ENCODE measurements at places on chromosomes 6 and 20. TPM values are rescaled to one million over a fixed set of nuclear protein-coding genes. Genes with fewer than 3 reads are reported as not detected.

GRCh38 chr20:59231124-59231804, 67.6 kb downstream of the ZNF831 start:
- H3K27ac ChIP-seq: no peak overlapping the region
- H3K36me3 ChIP-seq: no peaks in the 10 kb centered on the region
- no peak for DNase-seq
- no peak overlapping the region for H3K4me3 ChIP-seq
- peaks cover 10% of the 10 kb centered on the region for H3K27me3 ChIP-seq

- H3K27me3 ChIP-seq: no peaks in the 10 kb centered on the region
- no peak for DNase-seq
- H3K4me1 ChIP-seq: peaks cover 47% of the 10 kb centered on the region
- no peak overlapping the region for H3K27ac ChIP-seq
- H3K4me3 ChIP-seq: no peak overlapping the region
- no peaks in the 10 kb centered on the region for H3K36me3 ChIP-seq
Measured at GRCh38 chr6:4030669-4031068, 48.3 kb downstream of the FAM217A start.

- H3K27ac ChIP-seq: no peak overlapping the region
- no peak for DNase-seq
- no peaks in the 10 kb centered on the region for H3K27me3 ChIP-seq
- no peaks in the 10 kb centered on the region for H3K36me3 ChIP-seq
- H3K4me3 ChIP-seq: no peak overlapping the region
Measured at GRCh38 chr6:3861424-3861823, 12.3 kb downstream of the FAM50B start.

- no peaks in the 10 kb centered on the region for H3K36me3 ChIP-seq
- no peaks in the 10 kb centered on the region for H3K27me3 ChIP-seq
- no peak overlapping the region for H3K27ac ChIP-seq
- no peak for DNase-seq
- H3K4me3 ChIP-seq: no peak overlapping the region
Measured at GRCh38 chr20:48360342-48360975, 467.3 kb downstream of the PREX1 start.

GRCh38 chr6:37077191-37077904, 71.9 kb downstream of the FGD2 start:
- H3K4me3 ChIP-seq: no peak overlapping the region
- peaks cover 19% of the 10 kb centered on the region for H3K4me1 ChIP-seq

DNA sequence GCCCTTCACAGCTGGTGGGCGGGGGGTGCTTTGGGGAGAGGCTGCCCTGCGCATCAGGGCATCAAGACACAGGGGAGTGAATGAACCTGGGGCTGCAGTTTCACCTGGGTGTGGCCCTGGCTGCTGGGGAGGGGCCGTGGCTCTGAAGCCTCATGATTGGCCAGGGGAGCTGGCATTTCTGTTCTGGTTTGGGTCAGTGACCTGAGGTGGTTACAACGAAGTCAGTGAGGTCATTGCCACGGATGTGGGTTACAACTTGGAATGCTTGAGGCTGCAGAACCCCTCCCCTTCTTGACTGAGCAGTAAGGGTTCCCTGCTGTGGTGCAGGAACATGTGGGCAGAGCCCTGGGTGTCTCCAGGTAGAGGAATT, 3.0 kb downstream of the TCEA2 start:
- no peaks in the 10 kb centered on the region for H3K36me3 ChIP-seq
- H3K4me3 ChIP-seq: no peak overlapping the region

DNA sequence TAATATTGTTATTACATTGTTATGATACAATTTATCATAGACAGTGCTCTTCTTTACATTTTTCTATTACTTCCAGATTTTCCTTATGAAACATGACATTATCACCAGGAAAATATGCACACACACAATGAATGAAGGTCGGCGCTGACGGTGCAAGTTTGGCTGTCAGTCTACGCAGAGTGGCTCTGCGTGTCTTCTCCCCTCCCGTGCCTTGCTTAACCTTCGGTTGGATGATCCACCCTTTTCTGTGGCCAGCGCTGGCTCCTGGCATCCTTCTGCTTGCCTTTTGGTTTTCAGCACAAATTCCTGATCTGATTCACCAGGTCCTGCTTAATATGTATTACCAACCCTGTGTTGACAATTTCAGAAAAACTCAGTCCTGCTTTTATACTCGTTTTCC, 157.4 kb downstream of the TSHZ2 start:
- no peak for DNase-seq
- no peaks in the 10 kb centered on the region for H3K36me3 ChIP-seq
- H3K4me1 ChIP-seq: no peaks in the 10 kb centered on the region
- H3K4me3 ChIP-seq: no peak overlapping the region
- no peaks in the 10 kb centered on the region for H3K27me3 ChIP-seq

- H3K27ac ChIP-seq: no peak overlapping the region
- H3K27me3 ChIP-seq: no peaks in the 10 kb centered on the region
- peaks cover 30% of the 10 kb centered on the region for H3K4me1 ChIP-seq
- no peak for DNase-seq
Measured at GRCh38 chr6:145960918-145961589, 3.1 kb downstream of the SHPRH start.

DNA sequence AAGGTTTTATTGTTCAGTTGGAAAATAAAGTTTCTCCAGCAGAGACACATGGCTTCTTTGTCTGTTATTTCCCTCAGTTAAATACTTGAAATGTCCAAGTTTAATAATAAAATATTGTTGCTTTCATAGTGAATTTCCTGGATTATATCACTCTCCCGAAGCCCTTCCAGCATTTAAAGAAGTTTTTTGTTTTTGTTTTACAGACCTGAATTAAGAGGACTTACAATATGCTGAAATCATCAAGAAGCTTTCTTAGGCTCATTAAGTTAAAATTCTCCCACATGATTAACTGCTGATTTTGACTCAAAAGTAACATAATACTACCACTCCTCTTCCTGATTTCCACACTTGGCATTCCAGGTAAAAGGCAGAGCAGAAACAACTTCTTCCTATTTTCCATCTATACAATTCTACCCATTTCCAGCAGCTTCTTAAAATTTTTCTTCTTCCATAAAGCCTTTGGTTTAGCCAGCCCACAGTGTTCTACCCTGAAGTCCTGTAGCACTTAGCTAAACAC, 35.8 kb downstream of the PDSS2 start:
- no peaks in the 10 kb centered on the region for H3K36me3 ChIP-seq
- no peak overlapping the region for H3K27ac ChIP-seq
- no peak for DNase-seq
- no peaks in the 10 kb centered on the region for H3K4me1 ChIP-seq
- H3K4me3 ChIP-seq: no peak overlapping the region
- H3K27me3 ChIP-seq: no peaks in the 10 kb centered on the region

DNA sequence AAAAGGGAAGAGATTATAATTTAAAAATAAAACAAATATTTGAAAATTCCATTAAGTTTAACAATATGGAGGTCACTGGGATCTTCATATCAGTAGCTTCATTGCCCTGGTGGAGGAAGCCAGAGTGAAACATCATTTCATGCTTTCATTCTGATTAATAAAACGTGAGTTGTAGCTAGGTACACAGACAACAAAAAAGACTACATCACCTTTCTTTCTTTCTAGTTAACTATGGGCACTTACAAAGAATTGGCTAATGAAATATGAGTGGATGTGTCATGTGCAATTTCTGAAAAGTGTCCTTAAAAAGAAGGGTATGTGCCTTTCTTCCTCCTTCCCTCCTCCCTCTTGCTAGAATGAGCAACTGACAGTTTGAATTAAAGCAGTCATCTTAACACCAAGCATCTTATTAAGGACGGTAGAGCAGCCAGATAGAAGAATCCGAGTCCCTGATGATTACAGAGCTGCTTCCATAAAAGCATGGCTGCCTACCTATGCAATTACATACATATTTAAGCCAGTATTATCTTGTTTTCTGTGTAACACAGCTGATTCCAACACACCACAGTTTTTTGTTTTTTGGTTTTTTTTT, 3.4 kb downstream of the SERAC1 start:
- no peaks in the 10 kb centered on the region for H3K27me3 ChIP-seq
- no peak overlapping the region for H3K4me3 ChIP-seq
- DNase-seq: no peak
- H3K27ac ChIP-seq: no peak overlapping the region

DNA sequence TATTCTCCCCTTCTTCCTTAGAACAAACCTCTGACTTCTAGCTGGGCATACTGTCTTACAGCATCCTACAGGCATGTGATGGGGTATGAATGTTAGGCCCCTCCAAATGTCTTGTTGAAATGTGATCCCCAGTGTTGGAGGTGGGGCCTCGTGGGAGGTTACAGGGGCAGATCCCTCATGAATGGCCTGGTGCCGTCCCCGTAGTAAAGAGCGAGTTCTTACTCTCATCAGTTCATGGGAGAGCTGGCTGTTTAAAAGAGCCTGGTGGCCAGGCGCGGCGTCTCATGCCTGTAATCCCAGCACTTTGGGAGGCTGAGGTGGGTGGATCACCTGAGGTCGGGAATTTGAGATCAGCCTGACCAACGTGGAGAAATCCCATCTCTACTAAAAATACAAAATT, 15.5 kb downstream of the OVOL2 start:
- no peak for DNase-seq
- no peaks in the 10 kb centered on the region for H3K27me3 ChIP-seq
- H3K4me1 ChIP-seq: no peaks in the 10 kb centered on the region
- no peaks in the 10 kb centered on the region for H3K36me3 ChIP-seq

DNA sequence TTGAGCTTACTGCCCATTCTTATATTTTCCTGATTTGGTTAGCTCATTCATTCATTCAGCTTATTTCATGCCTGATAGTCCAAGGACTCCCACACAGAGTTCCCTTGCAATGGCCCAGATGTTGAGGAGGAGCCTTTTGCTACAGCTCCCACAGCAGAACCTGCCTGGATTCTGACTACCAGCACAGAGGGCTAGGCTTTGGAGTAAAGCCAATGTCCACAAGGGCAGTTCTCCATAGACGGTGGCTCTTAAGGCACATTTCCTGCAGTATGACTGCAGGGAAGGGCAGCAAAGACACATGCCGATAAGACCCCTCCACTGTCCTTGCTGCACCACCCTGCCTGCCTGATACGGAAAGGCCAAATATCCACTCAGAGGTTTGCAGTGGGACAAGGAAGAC, 112.3 kb upstream of the SYNDIG1 start:
- no peaks in the 10 kb centered on the region for H3K4me1 ChIP-seq
- no peak overlapping the region for H3K4me3 ChIP-seq
- no peak overlapping the region for H3K27ac ChIP-seq
- no peak for DNase-seq

- DNase-seq: no peak
- H3K27ac ChIP-seq: no peak overlapping the region
- H3K4me3 ChIP-seq: no peak overlapping the region
- H3K36me3 ChIP-seq: no peaks in the 10 kb centered on the region
- no peaks in the 10 kb centered on the region for H3K27me3 ChIP-seq
- peaks cover 5% of the 10 kb centered on the region for H3K4me1 ChIP-seq
Measured at GRCh38 chr6:163721922-163722692, 307.6 kb downstream of the QKI start.

- H3K4me3 ChIP-seq: no peak overlapping the region
- H3K27ac ChIP-seq: no peak overlapping the region
- H3K27me3 ChIP-seq: no peaks in the 10 kb centered on the region
- DNase-seq: no peak
Measured at GRCh38 chr6:23940466-23940865, 185.5 kb upstream of the NRSN1 start.

DNA sequence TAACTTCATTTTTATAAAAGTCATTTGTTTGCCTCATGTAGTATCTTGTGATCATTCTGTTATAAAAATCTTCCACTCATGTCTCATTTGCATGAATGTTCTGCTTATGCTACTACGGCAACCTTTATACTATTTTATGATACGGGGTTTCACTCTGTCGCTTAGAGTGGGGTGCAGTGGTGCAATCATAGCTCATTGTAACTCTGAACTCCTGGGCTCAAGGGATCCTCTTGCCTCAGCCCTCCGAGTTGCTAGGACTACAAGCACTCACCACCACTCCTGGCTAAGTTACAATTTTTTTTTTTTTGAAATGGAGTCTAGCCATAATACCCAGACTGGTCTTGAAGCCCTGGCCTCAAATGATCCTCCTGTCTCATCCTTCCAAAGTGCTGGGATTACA, 154.4 kb upstream of the PREP start:
- DNase-seq: no peak
- H3K27ac ChIP-seq: no peak overlapping the region
- H3K27me3 ChIP-seq: no peaks in the 10 kb centered on the region
- no peaks in the 10 kb centered on the region for H3K4me1 ChIP-seq
- no peak overlapping the region for H3K4me3 ChIP-seq

DNA sequence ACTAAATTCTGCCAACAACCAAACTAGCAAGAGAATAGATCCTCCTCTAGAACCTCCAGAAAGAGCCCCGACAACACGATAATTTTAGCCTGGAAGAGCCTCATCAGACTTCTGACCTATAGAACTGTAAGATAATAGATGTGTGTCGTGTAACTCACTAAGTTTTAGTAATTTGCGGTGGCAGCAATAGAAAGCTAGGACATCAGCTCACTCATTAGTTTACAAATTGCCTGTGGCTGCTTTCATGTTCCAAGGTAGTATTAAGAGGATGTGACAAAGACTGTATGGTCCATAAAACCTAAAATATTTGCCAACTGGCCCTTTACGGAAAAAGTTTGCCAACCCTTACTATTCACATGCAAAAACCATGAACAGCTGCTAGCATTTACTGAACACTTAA, 17.3 kb downstream of the CYP24A1 start:
- H3K27me3 ChIP-seq: no peaks in the 10 kb centered on the region
- DNase-seq: no peak
- no peak overlapping the region for H3K27ac ChIP-seq

- H3K4me1 ChIP-seq: no peaks in the 10 kb centered on the region
- H3K4me3 ChIP-seq: no peak overlapping the region
- H3K27ac ChIP-seq: no peak overlapping the region
- no peaks in the 10 kb centered on the region for H3K36me3 ChIP-seq
- no peaks in the 10 kb centered on the region for H3K27me3 ChIP-seq
Measured at GRCh38 chr6:150719831-150720230, 120.1 kb downstream of the PLEKHG1 start.

Gene SERAC1
- 9.1 TPM for total RNA-seq

Gene EYA4
- total RNA-seq: 110 TPM

Gene SULF2
- 9.8 TPM for total RNA-seq

Gene LAMA4
- 4.4 TPM for total RNA-seq

Gene NOL4L
- 1.9 TPM for total RNA-seq

Gene TOX2
- total RNA-seq: not detected

Gene TCP11
- total RNA-seq: not detected

Gene HLA-DMB
- total RNA-seq: 4.4 TPM

Data from gastrocnemius medialis (tissue), 4 donors.